ENCODE measurements at places on chromosomes 1 and 21.

DNA sequence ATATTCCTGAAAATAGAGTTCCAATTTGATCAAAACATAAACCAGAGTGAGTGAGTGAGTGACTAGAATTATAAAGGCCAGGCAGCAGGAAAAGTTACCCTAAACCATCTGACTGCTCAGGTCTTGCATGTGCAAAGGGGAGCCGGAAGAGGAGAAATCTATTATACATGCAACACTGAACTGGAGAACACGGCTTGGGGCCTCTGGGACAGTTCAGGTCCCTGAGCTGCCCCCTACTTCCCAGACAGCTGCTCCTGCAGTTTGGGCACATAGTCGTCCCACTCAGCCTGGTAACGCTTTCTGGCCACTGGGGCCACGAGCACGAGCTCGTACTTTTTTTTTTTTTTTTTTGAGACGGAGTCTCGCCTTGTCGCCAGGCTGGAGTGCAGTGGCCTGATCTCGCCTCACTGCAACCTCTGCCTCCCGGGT, 40.1 kb downstream of the PTPRC start:
- peak overlapping the region; percentile 98 for H3K27ac ChIP-seq
- DNase-seq: no peak
- H3K36me3 ChIP-seq: peaks cover 23% of the 10 kb centered on the region
- peaks cover 58% of the 10 kb centered on the region for H3K4me1 ChIP-seq
- H3K4me3 ChIP-seq: peak overlapping the region; percentile 79

DNA sequence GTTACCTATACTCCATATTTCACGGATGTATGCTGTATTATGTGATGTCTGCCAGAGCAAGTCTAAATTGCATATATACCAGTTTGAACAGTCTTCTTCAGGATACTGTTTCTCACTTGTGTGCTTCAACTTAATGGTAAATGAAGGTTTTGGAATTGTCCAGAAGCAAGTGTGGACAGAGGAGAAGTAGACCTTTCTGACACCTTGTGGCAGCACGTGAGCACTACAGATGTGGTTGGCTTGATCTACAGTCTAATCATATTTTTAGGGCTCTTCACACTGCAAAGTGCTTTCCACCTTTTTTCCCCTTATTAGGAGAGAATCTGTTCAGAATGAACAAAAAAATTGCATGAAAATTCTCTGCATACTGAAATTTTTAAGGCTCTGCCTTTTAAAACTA, 10.9 kb downstream of the MORC3 start:
- H3K36me3 ChIP-seq: peaks cover 14% of the 10 kb centered on the region
- peak overlapping the region; percentile 91 for H3K27ac ChIP-seq
- peak; percentile 36 for DNase-seq
- H3K4me3 ChIP-seq: peak overlapping the region; percentile 21
- H3K4me1 ChIP-seq: peaks cover 32% of the 10 kb centered on the region

- no peak overlapping the region for H3K4me3 ChIP-seq
- no peak for DNase-seq
- H3K4me1 ChIP-seq: no peaks in the 10 kb centered on the region
- H3K36me3 ChIP-seq: no peaks in the 10 kb centered on the region
- H3K27ac ChIP-seq: no peak overlapping the region
- H3K27me3 ChIP-seq: peaks cover 3% of the 10 kb centered on the region
Measured at GRCh38 chr1:218679988-218680748, 335.0 kb downstream of the TGFB2 start.

GRCh38 chr1:105337420-105337819, 1587.7 kb downstream of the AMY1C start:
- no peaks in the 10 kb centered on the region for H3K27me3 ChIP-seq
- no peaks in the 10 kb centered on the region for H3K4me1 ChIP-seq
- no peak overlapping the region for H3K4me3 ChIP-seq
- no peak for DNase-seq

DNA sequence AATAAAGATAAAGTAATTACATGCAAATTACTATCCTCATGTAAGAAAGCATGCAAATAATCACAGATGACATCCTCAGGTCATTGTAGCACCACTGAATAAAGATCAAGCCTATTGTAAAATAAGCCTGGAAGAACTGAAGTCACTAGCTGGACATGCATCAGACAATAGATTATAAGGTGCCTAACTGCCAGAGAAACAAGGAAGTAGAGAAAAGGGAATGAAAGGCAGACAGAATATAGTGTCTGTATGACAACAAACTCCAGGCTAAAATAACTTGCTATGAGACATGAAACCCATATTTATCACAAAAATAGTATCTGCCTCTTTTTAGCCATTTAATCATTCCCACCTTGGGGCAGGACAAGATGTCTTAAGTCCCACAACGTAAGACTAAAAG, 108.7 kb downstream of the ENAH start:
- no peak overlapping the region for H3K4me3 ChIP-seq
- no peaks in the 10 kb centered on the region for H3K36me3 ChIP-seq
- H3K27me3 ChIP-seq: peaks cover 3% of the 10 kb centered on the region
- no peak for DNase-seq
- no peak overlapping the region for H3K27ac ChIP-seq

- no peaks in the 10 kb centered on the region for H3K36me3 ChIP-seq
- peaks cover 2% of the 10 kb centered on the region for H3K4me1 ChIP-seq
- H3K4me3 ChIP-seq: no peak overlapping the region
Measured at GRCh38 chr1:162367772-162368171, 8.9 kb downstream of the SPATA46 start.

DNA sequence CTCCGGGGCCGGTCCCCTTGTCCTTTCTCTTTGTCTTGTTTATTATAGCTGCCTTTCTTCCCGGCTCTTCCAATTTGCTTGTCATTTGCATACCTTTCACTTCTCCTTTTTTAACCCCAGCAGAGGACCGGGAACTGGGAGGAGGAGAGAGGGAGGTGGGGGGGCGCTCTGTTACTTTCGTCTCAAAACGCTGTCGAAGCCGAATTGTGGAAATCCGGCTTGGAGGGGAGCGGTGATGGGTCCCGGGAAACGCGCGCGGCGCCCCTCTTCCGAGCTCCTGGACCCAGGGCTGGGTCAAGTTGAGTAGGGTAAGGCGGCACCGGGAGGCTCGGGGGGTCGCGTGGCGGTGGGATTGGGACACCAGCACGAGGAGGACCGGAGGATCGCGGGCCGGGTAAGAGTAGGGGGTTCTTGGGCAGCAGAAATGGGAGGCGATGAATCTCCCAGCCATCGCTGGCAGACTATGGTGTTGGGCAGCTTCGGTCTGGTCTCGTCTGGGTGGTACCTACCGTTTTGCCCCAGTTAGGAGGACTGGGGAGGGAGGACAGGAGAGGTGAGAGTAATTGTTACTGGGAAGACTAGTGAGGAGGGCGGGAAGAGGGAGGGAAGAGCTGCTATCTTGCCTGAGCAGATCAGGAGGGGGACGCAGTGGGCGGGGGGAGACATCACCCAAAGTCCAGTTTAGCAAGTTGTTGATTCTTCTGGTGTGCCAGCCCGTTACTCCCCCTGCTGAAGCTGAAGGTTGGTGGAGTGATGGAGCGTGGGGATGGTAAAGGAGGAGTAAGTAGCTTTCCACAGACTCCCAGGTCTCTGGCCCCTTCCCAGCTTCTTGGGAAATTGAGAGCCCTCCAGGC, 1.5 kb downstream of the PROX1 start:
- peaks cover 32% of the 10 kb centered on the region for H3K27me3 ChIP-seq
- DNase-seq: no peak
- peak overlapping the region; percentile 89 for H3K4me3 ChIP-seq
- H3K4me1 ChIP-seq: peaks cover 21% of the 10 kb centered on the region
- H3K36me3 ChIP-seq: peaks cover 1% of the 10 kb centered on the region

- H3K4me1 ChIP-seq: no peaks in the 10 kb centered on the region
- peaks cover 12% of the 10 kb centered on the region for H3K27me3 ChIP-seq
- H3K36me3 ChIP-seq: no peaks in the 10 kb centered on the region
- DNase-seq: no peak
- H3K4me3 ChIP-seq: no peak overlapping the region
Measured at GRCh38 chr1:56897150-56898004, 42.8 kb downstream of the C8A start.

DNA sequence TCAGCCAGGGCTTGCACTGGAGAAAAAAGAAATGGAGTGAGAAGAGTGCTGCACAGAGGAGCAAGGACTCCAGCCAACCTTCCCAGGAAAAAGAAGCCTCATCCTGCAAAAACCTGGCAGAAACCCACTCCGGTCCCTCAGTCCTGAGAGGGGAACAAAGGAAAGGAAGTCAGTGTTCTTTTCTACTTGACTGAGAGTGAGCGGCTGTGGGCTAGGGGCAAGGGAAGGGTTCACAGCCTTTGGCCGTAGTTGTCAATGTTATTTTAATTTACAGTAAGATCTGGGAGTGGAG, 8.9 kb upstream of the GOLT1A start:
- H3K4me3 ChIP-seq: no peak overlapping the region
- H3K27me3 ChIP-seq: peaks cover 4% of the 10 kb centered on the region
- no peak for DNase-seq
- H3K4me1 ChIP-seq: no peaks in the 10 kb centered on the region
- peaks cover 2% of the 10 kb centered on the region for H3K36me3 ChIP-seq
- no peak overlapping the region for H3K27ac ChIP-seq

- H3K36me3 ChIP-seq: no peaks in the 10 kb centered on the region
- DNase-seq: no peak
- H3K27ac ChIP-seq: no peak overlapping the region
- no peak overlapping the region for H3K4me3 ChIP-seq
Measured at GRCh38 chr1:168835791-168836190, 106.8 kb upstream of the DPT start.

GRCh38 chr1:30514945-30515344, 208.4 kb downstream of the MATN1 start:
- no peak overlapping the region for H3K27ac ChIP-seq
- no peaks in the 10 kb centered on the region for H3K36me3 ChIP-seq
- DNase-seq: no peak
- no peaks in the 10 kb centered on the region for H3K4me1 ChIP-seq
- peaks cover 8% of the 10 kb centered on the region for H3K27me3 ChIP-seq

DNA sequence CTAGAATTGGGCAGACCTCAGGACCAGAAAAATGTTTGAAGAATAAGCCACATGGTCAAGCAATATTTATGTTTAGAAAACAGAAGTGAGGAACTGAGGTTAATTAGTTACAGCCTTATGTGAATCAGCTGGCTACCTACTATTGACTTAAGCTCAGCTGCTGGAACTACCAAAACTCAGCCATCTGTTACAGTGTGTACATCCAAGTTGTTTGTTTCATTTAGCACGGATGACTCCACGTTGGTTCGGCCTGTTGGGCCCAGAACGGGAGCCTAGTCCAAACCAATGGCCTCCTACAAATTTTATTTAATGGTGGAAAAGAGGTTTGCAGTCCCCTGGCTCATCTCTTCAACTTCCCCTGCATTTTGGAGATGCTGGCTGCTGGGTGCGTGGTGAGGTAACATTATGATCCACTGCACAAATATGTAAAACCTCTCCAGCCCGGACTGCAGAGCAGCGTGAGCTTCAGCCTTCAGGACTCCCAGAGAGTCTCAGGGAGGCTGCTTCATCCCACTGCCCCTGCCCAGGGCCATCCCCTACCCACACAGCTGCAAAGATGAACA, 143.4 kb downstream of the ZZZ3 start:
- DNase-seq: no peak
- no peaks in the 10 kb centered on the region for H3K36me3 ChIP-seq
- peaks cover 5% of the 10 kb centered on the region for H3K4me1 ChIP-seq
- H3K27me3 ChIP-seq: peaks cover 3% of the 10 kb centered on the region
- H3K27ac ChIP-seq: no peak overlapping the region
- no peak overlapping the region for H3K4me3 ChIP-seq

GRCh38 chr1:198889101-198889500, 250.3 kb downstream of the PTPRC start:
- H3K4me1 ChIP-seq: no peaks in the 10 kb centered on the region
- no peak overlapping the region for H3K27ac ChIP-seq
- H3K36me3 ChIP-seq: no peaks in the 10 kb centered on the region
- no peak for DNase-seq
- no peaks in the 10 kb centered on the region for H3K27me3 ChIP-seq

DNA sequence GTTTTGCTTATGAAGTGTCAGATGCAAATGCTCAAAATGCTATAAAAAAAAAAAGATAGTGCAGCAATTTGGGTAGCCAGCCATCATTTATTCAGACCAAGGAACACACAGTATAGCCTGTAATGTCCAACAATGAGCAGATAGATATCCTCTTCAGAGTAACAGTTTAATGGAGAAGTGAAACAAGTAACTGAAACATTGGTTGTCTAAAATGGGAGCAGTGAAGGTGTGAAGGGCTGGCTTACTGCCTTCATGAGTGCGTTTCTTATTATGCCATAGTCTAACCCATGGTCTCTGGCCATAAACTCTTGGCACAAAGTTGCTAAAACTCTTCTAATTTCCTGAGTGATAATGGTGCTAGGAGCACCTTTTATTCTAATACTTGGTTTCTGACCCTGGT, 11.4 kb downstream of the RGS5 start:
- no peaks in the 10 kb centered on the region for H3K36me3 ChIP-seq
- no peak overlapping the region for H3K27ac ChIP-seq
- no peak overlapping the region for H3K4me3 ChIP-seq
- H3K27me3 ChIP-seq: no peaks in the 10 kb centered on the region
- H3K4me1 ChIP-seq: no peaks in the 10 kb centered on the region
- no peak for DNase-seq
